ENCODE measurements at places on chromosomes 7 and 10. TPM values are rescaled to one million over a fixed set of nuclear protein-coding genes. Genes with fewer than 3 reads are reported as not detected.

The MYH16 gene
- not detected for total RNA-seq

The SOSTDC1 gene
- not detected for total RNA-seq

The TMEM184A gene
- total RNA-seq, result not detected

The ADRB1 gene
- total RNA-seq, result 0.12 TPM

The GNGT1 gene
- not detected for total RNA-seq

The ITPRID1 gene
- not detected for total RNA-seq
